Vagina (tissue), 2 donors: ENCODE measurements at places on chromosomes 12 and 14.

DNA sequence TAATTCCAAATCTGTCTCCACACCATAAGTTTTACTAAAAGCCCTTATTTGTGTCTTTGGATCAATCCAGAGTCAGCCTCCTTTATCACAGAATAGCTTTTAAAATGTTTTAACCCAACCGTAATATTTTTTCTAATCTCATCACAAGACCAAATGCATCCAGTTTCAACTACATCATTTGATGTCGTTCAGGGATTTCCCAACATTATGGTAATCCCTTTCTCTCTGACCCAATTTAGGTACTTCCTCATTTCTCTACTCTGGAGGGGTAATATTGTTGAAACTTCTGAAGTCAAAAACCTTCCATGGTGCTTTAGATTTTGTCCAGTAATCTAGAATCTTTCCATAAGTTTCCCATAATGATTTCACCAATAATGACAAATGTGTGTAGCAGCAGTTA is 596.8 kb downstream of the SOX5 start:
- DNase-seq = no peak

DNA sequence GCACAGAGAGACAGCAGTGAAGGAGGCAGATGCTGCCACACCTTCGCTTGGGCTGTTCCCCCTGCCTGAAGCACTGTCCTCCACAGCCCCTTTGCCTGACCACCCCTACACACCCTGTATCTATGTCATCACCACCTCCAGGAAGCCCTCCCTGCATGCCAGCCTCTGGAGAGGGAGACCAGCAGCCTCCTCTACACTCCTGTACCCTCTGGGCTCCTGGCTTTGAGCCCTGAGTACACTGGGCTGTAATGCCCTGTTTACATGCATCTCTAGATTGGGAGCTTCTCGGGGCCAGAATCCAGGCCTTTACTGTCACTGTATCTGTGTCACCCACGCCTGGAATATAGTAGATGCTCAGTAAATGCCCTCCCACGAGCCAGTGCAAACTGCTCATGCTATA is 5.9 kb upstream of the TMEM119 start:
- DNase-seq = no peak

GRCh38 chr12:109618082-109618481 is 44.5 kb downstream of the MVK start:
- no peak for DNase-seq

GRCh38 chr14:32657081-32657480 is 281.6 kb upstream of the NPAS3 start:
- no peak for DNase-seq

GRCh38 chr14:33924566-33925100 is 26.2 kb downstream of the EGLN3 start:
- DNase-seq = no peak

- DNase-seq = no peak
Measured at GRCh38 chr12:45928309-45928708, 62.1 kb downstream of the SCAF11 start.

DNA sequence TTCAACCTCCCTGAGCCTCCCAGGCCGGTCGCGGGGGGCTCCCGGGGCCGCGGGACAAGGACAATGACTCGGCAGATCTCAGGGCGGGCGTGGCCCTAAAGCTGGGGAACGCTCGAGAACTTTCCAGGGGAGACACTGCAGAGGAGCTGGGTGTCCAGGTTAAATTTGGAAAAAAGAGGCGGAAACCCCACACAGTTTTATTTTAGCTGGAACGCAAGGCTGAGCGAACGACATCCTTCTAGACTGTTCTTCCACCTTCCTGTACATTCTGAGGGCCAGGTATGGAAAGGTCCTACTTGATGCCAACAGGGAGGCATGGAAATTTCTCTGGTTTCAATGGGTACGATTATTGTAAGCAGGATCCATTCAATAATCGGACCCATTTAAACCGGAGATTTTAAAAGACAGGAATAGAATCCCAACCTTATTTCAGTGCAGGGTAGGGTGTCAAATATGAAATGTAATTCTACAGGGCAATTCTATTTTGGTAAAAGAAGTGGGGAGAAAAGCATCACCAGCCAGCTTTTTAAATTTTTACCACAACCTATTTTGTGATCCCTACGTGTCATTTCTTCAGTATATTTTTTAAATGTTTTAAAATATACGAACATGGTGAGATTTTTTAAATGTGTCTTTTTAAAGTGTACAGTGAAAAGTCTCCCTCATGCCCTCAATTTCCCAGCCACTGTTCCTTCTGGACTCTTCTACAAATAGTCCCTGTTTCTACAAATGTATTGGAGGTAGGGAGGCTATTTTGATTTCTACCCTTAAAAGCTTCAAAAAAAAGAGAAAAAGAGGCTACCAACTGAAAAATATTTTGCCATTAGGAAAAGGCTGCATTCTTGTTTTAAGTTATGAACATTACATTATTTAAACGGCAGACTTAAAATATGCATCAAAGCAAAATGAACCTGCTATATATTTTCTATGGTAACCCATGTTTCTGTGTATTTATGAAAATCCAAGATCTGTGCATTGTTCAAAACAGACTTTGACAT is 1.1 kb upstream of the UBC start:
- no peak for DNase-seq

- no peak for DNase-seq
Measured at GRCh38 chr12:5571115-5571514, 139.2 kb downstream of the NTF3 start.

GRCh38 chr12:60184096-60184495 is 588.3 kb downstream of the SLC16A7 start:
- no peak for DNase-seq

- DNase-seq = no peak
Measured at GRCh38 chr12:26293612-26294011, 98.2 kb downstream of the SSPN start.

GRCh38 chr12:111792155-111792855 is 25.6 kb downstream of the ALDH2 start:
- no peak for DNase-seq

- DNase-seq = no peak
Measured at GRCh38 chr12:116694653-116695463, 43.0 kb downstream of the SPRING1 start.

DNA sequence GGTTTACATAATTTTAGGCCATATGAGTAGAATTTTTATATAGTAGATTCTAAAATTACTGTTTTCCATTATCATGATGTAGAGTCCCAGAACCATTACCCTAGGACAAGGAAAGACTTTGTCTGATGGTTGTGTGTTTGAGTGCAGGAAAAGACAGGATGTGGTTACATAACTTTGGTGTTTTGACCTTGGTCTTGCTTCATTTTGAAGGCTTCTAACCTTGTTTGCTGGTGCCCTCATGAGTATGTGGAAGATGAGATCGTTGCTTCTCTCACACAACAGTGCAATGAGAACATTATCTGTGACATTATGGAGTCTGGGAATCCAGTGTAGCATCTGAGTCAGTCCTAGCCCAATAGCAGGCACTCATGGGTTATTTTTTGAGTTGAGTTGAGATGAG is 106.2 kb downstream of the IGF1 start:
- DNase-seq = no peak

- DNase-seq = no peak
Measured at GRCh38 chr14:103724116-103724515, 8.5 kb downstream of the ZFYVE21 start.

- DNase-seq = peak; percentile 93
Measured at GRCh38 chr12:55830601-55831446, 1.4 kb upstream of the DNAJC14 start.
